ENCODE measurements at places on chromosomes 12 and 14.

DNA sequence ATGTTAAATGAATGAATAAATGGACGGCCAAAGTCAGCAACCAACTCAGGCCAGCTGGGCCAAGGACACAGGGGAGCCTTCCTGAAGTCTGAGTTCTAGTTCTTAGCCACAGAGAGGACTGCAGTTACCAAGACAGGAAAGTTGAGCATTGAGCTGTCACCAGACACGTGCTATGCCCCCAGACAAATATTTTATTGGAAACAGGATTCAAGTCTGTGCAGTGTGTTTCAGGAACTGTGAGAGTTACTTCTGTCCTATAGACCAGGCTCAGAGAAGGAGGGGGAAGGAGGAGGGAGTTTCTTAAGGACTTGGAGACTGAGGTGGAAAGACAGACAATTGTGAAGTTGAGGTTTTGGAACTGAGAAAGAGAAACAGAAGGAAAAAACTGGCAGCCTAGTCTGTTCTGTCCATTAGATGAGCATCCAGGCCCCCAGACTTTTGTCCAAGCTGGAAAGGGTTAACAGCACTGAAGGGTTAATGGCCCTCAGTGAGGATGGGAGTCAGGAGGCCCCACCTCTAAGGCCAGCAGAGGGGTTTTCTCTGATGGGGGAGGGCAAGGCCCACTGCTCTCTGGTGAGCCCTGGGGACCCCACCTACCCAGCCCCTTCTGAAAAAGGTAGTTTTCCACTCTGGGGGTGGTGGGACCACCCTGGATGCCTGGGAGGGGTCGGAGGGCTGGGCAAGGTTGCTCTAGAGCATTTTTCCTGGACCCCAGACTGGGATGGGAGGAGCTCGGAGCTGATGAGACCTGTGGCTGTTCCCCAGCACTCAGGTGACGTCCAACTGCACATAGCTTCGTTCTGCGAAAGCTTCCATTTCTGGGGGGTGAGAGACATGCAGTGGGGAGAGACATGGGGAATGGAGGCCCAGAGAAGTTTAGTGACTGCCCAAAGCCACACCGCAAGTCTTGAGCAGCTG lies 6.9 kb upstream of the CMKLR1 start:
- DNase-seq, result no peak

DNA sequence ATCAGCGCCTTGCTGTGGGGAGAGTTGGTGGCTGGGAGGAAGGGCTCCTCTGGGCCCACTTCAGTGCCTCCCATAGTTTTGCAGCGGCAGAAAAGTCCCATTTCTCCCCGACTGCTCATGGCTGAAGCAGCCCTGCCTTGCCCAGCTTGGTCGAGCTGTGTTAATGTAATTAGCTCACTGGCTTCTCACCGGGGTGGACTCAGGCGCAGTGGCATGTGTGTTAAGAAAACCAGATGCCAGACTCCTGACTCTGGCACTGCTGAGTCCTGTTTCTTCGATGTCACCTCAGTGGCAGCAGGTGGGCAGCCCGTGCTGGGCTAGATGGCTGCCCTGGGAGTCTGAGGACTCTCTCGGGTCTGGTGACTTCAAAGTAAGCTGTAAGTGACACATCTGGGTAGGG lies 47.4 kb downstream of the CHST11 start:
- no peak for DNase-seq

GRCh38 chr12:114903083-114903691 lies 219.2 kb upstream of the TBX3 start:
- DNase-seq, result no peak

- no peak for DNase-seq
These were observed 151.6 kb downstream of the ADGRD1 start for GRCh38 chr12:131105351-131105735.

DNA sequence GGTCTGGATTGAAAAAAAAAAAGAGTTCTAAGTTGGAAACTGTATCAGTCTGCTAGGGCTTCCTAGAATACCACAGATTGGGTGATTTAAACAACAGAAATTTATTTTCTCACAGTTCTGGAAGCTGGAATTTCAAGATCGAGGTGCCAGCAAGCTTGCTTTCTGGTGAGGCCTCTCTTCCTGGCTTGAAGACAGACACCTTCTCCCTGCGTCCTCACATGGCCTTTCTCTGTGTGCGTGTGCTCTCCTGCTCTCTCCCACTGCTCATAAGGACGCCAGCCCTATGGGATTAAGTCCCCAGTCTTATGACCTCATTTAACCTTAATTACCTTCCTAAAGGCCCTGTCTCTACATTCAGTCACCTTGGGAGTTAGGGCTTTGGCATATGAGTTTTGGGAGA lies 215.5 kb downstream of the PIK3C2G start:
- DNase-seq, result no peak

DNA sequence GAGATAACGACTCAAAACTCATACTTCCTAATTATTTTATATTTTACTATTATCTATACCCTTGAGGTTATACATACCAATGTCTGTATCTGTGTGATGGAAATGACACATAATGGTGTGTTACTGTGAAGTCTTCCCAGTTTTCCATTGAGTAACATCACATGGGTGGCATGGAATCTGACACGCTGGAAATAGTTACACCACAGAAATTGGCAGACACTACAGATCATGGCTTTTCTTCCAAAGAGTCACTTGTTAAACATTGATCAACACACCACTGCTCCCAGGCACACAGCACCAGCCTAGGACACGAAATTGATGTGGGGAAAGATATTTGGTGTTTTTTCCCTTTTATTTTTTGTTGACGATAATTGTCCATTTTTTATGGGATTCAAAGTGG lies 33.0 kb upstream of the VWF start:
- DNase-seq, result no peak

DNA sequence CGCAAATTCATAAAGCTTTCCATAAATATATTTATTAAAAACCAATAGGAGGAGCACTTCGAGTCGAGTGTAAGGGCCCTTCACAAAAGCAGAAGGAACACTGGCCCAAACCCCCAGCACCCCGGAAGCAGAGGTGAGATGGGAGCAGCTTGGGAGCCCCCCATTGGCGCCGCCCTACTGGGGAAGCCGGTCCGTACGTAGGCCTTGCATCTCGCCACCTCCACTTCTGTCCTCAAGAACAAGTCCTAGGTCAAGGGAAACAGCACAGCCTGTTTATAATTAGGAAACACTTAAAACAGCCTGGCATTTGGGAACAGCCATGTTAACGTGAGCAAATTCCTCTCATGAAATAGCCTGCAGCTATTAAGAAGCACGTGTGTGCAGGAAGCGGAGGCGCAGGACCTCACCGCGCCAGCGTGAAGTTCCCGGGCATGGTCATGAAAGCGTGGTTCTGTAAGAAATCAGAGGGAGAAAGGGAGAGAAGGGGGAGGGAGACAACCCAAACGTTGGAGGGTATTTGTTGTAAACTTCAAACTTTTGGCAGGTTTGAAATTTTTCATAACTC lies 7.7 kb downstream of the ANKRD9 start:
- no peak for DNase-seq

DNA sequence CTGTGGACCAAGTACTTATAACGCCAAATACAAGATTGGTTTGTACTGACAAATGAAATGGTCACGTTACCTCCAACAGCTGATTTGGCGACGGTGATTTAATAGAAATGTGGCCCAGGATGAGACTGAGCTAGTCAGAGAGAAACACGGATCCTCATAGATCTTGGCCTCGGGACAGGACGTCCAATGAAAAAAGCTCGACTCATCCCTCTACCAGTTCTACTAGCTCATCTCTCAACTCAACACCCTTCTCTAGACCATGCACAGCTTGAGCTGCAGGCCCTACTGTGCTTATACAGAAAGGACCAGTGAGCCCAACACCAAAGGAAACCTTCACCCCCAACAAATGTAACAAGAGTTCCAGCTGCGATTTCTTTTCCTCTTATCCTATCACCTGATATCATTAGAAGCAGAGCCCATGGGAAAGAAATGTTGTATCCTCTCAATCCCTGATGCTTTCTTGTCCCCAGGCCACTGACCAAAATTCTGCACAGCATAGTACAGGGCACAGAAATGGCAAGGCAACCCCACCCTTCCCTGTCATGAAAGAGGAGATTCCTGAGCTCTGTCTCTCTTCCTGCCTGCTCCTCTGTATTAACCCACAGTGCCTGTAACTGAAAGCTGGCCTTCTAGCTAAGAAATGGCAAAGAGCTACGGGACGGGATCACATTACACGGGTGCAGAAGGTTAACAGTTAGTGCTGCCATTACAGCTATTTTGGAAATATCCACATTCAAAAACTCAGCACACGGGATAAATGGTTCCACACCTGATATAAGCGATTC lies 39.2 kb downstream of the DICER1 start:
- no peak for DNase-seq

DNA sequence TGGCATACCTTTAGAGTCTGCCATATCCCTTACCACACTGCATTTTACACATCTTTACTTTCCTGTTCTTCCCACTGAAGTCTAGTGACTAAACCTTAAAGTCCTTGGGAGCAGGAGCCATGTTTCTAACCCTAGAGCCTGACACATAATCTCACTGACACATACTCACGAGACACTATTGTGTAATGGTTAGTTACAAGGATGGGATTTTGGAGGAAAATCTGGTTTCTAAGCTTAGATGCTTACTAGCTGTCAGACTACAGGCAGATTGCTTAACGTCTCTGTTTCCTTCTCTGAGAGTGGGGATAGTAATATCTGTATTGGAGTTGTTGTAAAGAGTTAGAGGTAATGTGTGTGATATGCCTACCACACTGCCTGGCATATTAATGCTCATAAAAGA lies 6.2 kb upstream of the DYRK4 start:
- DNase-seq, result no peak

- no peak for DNase-seq
These were observed 217.5 kb downstream of the DPY19L2 start for GRCh38 chr12:63450816-63451215.

GRCh38 chr14:56414236-56414635 lies 165.4 kb upstream of the TMEM260 start:
- DNase-seq, result no peak

DNA sequence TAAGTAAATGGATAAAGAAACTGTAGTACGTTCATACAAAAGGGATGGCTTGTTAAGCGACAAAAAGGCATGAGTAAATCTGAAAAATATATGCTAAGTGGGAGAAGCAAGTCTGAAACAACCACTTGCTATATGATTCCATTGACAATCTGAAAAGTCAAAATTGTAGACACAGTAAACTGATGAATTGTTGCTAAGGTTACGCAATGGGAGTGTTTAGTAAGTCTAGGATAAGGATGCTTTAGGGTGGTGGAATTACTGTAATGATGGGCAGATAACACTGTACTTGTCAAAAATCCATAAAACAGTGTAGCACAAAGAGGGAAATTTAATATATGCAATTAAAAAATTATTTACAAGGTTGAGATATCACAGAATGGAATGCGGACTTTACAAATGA lies 984.9 kb downstream of the FSCB start:
- no peak for DNase-seq

DNA sequence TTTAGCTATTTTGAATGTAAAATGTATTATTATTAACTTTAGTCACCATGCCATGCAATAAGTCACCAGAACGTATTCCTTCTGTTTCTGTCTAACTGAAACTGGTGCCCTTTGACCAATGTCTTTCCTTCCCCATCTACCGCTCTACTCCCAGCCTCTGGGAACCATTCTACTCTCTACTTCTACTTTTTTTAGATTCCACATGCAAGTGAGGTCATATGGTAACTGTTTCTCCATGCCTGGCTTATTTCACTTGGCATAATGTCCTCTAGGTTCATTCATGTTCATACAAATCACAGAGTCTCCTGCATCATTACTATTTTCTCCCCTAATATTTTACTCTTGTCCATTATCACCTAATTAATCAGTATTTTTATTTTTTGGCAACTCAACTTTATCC lies 160.1 kb downstream of the TMX1 start:
- no peak for DNase-seq

- DNase-seq, result no peak
These were observed 127.6 kb upstream of the EVL start for GRCh38 chr14:99937475-99938244.

DNA sequence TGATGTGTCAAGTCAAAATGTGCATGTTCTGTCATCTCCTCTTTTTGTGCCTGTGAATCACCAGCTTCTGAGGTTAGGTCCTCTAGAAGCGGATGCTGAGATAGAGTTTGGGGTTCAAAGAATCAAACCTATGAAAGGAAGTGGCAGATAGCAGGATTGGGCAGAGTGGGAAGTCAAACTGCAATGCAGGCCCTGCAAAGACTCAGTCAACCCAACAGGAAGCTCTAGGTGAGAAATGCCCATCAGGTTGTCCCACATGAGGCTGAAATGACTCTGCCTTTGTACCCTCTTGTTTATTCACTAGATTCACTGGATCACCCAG lies 4.5 kb upstream of the MIA2 start:
- peak; percentile 60 for DNase-seq

- no peak for DNase-seq
These were observed 33.0 kb downstream of the FOXN3 start for GRCh38 chr14:89384023-89384422.

DNA sequence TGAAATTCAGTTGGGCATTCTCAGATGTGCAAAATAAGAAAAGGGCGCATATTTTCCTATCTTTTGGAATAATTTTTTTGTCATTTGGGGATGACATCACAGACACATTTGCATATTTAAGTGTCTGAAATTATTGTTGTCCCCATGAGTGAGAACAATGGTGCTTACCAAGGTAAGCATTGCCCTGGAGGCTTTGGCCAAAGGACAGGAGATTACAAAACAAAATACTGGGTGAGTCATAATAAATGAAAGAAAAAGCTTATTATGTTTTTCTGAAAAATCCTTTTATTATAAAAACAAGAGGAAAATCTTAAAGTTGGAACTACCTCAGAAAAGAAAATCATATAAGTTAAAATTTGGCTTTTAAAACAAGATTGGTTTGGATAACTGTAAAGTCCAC lies 254.9 kb downstream of the BTG1 start:
- DNase-seq, result no peak

GRCh38 chr12:70317781-70318180 lies 48.3 kb upstream of the KCNMB4 start:
- no peak for DNase-seq

DNA sequence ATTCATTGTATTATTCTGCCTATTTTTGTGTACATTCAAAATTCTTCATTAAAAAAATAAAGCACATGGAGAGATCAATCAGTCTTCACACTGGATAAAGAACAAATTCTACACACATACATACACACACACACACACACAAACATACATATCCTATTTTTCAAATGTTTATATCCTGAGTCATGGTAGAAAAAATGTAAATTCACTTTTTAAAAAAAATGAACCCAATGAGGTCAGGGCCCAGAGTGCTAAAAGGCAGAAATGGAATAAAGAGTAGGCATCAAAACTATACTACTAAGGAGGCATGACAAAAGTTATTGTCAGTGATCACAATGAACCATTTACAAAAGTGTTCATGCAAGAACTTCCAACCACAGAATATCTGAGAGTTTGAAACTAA lies 17.3 kb downstream of the GALC start:
- no peak for DNase-seq

DNA sequence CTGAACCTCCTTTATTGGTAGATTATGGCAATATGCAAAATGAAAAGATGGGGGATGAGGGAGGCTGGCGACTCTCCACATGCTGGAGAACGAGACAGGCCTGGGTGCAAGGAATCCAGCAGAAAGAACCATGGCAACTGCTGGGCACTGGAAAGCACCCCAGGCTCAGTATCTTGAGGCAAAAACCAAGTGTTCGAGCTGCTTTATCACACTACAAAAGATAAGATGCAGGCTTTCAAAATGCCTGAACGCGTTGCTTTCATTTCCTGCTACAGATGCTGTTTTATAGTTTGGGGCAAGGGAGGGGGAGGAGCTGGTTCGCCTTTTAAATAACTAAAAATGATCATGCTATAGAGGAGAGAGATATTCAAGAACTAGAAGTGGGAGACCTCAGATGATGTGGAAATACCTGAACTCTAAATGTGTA lies 38.9 kb downstream of the NIN start:
- no peak for DNase-seq
